T-helper 17 cell (primary cell): ENCODE measurements at places on chromosomes 12 and 14.

DNA sequence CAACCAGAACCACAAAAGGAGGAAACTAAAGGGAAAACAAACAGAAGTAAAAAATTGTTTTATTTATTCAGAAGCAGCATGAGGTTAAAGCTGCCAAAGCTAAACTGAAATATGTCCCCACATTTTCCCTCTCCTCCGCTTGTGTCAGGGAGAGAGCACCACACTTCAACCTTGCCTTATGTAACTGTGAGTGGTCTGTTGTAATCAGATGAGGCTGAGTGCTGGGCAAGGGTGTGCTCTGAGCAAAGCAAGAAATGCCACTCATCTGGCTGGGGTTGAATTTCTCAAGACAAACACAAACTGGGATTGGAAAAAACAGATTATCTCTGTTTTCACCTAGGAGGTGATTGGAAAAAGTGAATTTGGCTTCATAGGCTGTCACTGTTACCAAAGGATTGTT lies 12.2 kb downstream of the CAPZA3 start:
- H3K36me3 ChIP-seq, result no peaks in the 10 kb centered on the region
- H3K4me1 ChIP-seq, result no peaks in the 10 kb centered on the region
- no peak overlapping the region for H3K4me3 ChIP-seq

- peaks cover 6% of the 10 kb centered on the region for H3K27me3 ChIP-seq
- DNase-seq, result no peak
- H3K27ac ChIP-seq, result no peak overlapping the region
These were observed 51.4 kb upstream of the SLC6A15 start for GRCh38 chr12:84964048-84964447.

GRCh38 chr12:111971800-111972199 lies 41.2 kb downstream of the TMEM116 start:
- no peak for DNase-seq
- H3K27ac ChIP-seq, result no peak overlapping the region
- peaks cover 19% of the 10 kb centered on the region for H3K4me1 ChIP-seq
- peaks cover 2% of the 10 kb centered on the region for H3K36me3 ChIP-seq

DNA sequence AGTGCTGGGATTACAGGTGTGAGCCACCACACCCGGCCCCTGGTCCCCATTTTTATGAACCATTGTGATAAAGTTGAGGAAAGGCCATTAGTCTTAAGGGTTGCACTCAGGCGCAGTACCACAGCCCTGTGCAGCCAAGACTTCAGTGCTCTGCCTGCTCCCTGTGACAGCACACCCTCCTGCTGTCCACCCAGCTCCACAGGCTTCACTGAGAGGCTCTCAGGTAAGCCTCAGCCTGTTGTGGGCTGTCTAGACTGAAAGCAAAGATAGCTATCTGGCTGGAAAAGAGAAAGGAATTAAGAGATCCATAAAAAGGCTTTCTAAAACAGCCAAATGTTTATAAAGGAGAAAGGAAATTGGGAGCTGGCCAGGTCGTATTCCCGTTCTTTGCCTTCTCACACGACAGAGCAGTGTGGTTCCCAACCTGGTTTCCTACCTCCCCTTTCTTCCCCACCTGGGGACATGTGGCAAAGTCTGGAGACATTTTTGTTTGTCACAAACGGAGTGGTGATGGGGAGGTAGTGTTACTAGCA lies 19.1 kb upstream of the DNM1L start:
- no peak overlapping the region for H3K4me3 ChIP-seq
- DNase-seq, result no peak
- no peaks in the 10 kb centered on the region for H3K4me1 ChIP-seq
- no peak overlapping the region for H3K27ac ChIP-seq

DNA sequence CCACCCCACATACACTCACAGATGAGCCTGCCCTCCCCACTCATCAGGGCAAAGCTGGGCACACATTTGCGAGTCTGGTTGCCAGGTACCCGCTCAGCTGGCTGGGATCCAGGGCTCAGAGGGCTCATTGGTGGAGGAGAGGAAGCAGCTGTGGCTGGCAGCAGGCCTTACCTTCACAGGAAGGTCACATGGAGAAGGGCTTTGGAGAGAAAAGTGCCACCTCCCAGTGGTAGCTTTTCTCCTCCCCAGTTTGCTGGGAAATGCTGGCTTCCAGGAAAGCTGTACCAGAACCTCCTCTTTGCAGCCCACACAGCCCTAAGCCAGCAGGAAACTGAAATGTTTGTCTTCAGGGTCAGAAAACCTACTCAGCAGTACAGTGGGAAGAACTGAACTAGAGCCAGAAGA lies 55.6 kb downstream of the LGMN start:
- H3K4me1 ChIP-seq, result peaks cover 26% of the 10 kb centered on the region
- peak overlapping the region; percentile 84 for H3K27ac ChIP-seq
- peaks cover 14% of the 10 kb centered on the region for H3K27me3 ChIP-seq
- peak; percentile 22 for DNase-seq
- H3K4me3 ChIP-seq, result no peak overlapping the region

DNA sequence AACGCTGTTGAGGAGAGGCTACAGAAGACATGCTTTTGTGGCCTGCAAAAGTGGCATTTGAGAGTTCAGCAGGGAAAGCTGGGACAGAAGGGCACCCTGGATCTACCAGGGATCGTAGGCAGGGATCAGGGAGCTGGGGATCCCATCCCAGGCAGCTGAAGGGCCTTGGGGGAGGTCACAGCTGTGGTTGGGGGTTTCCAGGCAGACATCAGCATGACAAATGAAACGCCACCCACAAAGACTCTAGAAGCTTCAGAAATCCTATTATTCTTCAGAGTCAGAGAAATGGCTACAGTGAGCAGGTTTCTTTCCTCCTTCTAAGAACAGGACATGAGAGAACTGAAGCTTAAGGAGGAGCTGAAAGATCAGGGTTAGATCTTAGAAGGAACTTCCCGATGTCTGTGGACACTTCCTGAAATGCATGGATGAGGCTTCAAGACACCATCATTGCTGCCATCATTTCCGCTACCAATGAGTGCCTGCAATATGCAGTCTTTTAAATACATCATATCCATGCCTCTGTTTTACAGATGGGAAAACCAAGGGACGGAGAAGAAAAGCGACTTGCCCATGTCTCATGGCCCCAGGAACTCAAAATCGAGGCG lies 104.3 kb downstream of the RBM19 start:
- H3K4me1 ChIP-seq, result peaks cover 11% of the 10 kb centered on the region
- no peak overlapping the region for H3K27ac ChIP-seq
- DNase-seq, result no peak
- peaks cover 2% of the 10 kb centered on the region for H3K36me3 ChIP-seq

DNA sequence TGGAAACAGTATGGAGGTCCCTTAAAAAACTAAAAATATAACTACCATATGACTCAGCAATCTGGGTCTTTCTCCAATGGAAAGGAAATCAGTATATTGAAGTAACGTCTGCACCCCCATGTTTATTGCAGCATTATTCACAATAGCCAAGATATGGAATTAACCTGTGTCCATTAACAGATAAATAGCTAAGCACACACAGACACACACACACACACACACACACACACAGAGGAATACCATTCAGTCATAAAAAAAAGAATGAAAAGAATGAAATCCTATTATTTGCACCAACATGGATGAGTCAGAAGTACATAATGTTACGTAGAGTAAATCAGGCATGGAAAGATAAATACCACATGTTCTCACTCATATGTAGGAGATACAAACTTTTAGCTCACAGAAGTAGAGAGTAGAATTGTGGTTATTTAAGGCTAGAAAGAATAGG lies 4.7 kb downstream of the KLRK1 start:
- H3K4me1 ChIP-seq, result no peaks in the 10 kb centered on the region
- H3K4me3 ChIP-seq, result no peak overlapping the region

- H3K4me3 ChIP-seq, result no peak overlapping the region
- DNase-seq, result no peak
- peaks cover 37% of the 10 kb centered on the region for H3K27me3 ChIP-seq
These were observed 2.3 kb downstream of the VWF start for GRCh38 chr12:6122201-6122600.

GRCh38 chr12:75969768-75970167 lies 61.8 kb downstream of the PHLDA1 start:
- no peak overlapping the region for H3K4me3 ChIP-seq
- no peak for DNase-seq
- no peak overlapping the region for H3K27ac ChIP-seq
- no peaks in the 10 kb centered on the region for H3K36me3 ChIP-seq

- H3K27me3 ChIP-seq, result peaks cover 80% of the 10 kb centered on the region
- no peaks in the 10 kb centered on the region for H3K4me1 ChIP-seq
- H3K4me3 ChIP-seq, result no peak overlapping the region
- H3K27ac ChIP-seq, result no peak overlapping the region
These were observed 91.2 kb downstream of the RGS6 start for GRCh38 chr14:72023128-72024042.

GRCh38 chr12:114404926-114405518 lies 922 bp downstream of the TBX5 start:
- peaks cover 93% of the 10 kb centered on the region for H3K27me3 ChIP-seq
- peaks cover 7% of the 10 kb centered on the region for H3K36me3 ChIP-seq
- peaks cover 10% of the 10 kb centered on the region for H3K4me1 ChIP-seq

GRCh38 chr12:106885541-106886249 lies 70.0 kb upstream of the TMEM263 start:
- H3K27ac ChIP-seq, result no peak overlapping the region
- peaks cover 2% of the 10 kb centered on the region for H3K4me1 ChIP-seq
- H3K36me3 ChIP-seq, result peaks cover 10% of the 10 kb centered on the region
- DNase-seq, result no peak
- no peak overlapping the region for H3K4me3 ChIP-seq
- no peaks in the 10 kb centered on the region for H3K27me3 ChIP-seq

- H3K4me3 ChIP-seq, result no peak overlapping the region
- H3K27ac ChIP-seq, result no peak overlapping the region
- H3K4me1 ChIP-seq, result no peaks in the 10 kb centered on the region
- no peaks in the 10 kb centered on the region for H3K27me3 ChIP-seq
These were observed 19.0 kb downstream of the AP5M1 start for GRCh38 chr14:57287745-57288144.

GRCh38 chr14:66074537-66074936 lies 411.6 kb upstream of the CCDC196 start:
- no peak overlapping the region for H3K27ac ChIP-seq
- no peak overlapping the region for H3K4me3 ChIP-seq
- peaks cover 31% of the 10 kb centered on the region for H3K27me3 ChIP-seq
- no peak for DNase-seq
- H3K36me3 ChIP-seq, result peaks cover 2% of the 10 kb centered on the region

DNA sequence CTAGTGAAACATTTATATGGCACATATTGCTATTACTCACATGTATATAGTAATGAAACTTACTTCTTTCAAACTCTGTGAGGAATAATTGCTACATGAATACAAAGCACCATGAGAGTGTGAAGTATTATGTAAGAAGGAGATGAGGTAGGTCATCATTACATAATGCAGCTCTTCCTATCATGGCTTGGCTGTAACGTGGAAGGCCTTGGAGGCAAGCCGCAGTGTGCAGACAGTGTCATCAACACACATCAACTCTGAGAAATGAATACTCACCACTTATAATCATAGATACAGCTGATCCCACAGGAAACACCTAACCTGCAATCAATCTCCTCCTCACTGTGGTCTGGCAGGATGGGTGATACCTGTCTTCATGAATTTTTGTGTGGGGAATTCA lies 49.9 kb upstream of the CCDC91 start:
- H3K4me1 ChIP-seq, result no peaks in the 10 kb centered on the region
- no peak for DNase-seq
- no peak overlapping the region for H3K27ac ChIP-seq
- no peak overlapping the region for H3K4me3 ChIP-seq

DNA sequence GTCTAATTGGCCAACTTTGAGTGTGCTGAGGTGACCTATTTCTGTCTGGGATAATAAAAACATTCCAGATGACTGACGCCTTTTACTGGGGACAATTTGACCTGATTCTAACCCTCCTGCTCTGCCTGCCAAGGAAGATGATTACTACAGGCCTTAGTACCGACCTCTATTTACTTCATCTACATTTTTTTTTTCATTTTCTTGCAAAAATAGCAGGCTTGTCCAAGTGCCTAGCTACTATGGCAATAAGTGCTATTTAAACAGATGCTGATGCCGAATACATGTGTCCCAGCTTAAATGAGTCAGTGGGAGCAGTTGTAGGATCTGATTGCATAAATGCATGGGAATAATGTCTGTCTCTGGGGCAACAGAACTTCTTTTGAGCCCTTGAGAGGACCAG lies 254.3 kb downstream of the RGS6 start:
- DNase-seq, result no peak
- H3K27ac ChIP-seq, result no peak overlapping the region
- peaks cover 36% of the 10 kb centered on the region for H3K27me3 ChIP-seq
- H3K4me1 ChIP-seq, result no peaks in the 10 kb centered on the region
- H3K4me3 ChIP-seq, result no peak overlapping the region
- H3K36me3 ChIP-seq, result no peaks in the 10 kb centered on the region

GRCh38 chr12:98838231-98838647 lies 193.1 kb downstream of the APAF1 start:
- no peak for DNase-seq
- peaks cover 2% of the 10 kb centered on the region for H3K36me3 ChIP-seq
- no peak overlapping the region for H3K4me3 ChIP-seq
- H3K27ac ChIP-seq, result no peak overlapping the region
- peaks cover 80% of the 10 kb centered on the region for H3K27me3 ChIP-seq

DNA sequence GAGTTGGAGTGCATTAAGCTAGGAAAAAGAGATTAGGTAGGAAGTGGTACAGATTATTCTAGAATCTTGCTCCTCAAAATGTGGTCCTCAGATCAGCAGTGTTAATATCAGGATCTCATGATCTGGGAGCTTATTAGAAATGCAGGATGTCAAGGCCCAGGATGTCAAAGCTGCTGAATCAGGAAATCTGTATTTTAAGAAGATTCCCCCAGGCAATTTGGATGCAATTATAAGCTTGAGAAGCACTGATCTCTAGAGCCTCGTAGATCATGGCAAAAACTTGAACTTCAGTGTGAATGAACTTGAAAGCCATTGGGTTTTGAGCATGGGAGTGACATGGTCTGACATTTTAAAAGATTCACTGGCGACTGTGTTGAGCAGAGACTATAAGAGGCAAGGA lies 6.6 kb downstream of the NCAPD2 start:
- no peak overlapping the region for H3K27ac ChIP-seq
- H3K4me3 ChIP-seq, result no peak overlapping the region
- no peaks in the 10 kb centered on the region for H3K27me3 ChIP-seq
- no peaks in the 10 kb centered on the region for H3K36me3 ChIP-seq

- no peaks in the 10 kb centered on the region for H3K4me1 ChIP-seq
- no peaks in the 10 kb centered on the region for H3K27me3 ChIP-seq
- DNase-seq, result no peak
- H3K36me3 ChIP-seq, result peaks cover 20% of the 10 kb centered on the region
- H3K4me3 ChIP-seq, result no peak overlapping the region
These were observed 186.8 kb downstream of the CEP128 start for GRCh38 chr14:80754696-80755095.

DNA sequence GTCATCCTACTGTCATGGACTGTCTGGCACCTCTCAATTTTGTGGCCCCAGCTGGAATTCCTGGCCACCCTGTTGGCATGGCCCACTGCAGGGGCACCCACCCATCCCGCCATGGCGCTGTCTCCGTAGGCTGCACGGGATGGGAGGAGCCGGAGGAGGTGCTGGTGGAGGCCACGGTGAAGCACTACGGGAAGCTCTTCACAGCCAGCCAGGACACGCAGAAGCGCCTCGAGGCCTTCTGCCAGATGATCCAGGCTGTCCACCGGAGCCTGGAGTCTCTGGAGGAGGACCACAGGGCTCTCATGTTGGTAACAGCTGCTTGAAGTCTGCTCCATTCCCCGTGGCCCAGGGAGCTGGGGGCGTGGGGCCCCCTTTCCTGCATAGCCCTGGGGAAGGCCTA lies 3.9 kb downstream of the CCDC197 start:
- peaks cover 14% of the 10 kb centered on the region for H3K27me3 ChIP-seq
- H3K27ac ChIP-seq, result no peak overlapping the region
- DNase-seq, result no peak
- H3K4me3 ChIP-seq, result no peak overlapping the region
- peaks cover 2% of the 10 kb centered on the region for H3K36me3 ChIP-seq
